ENCODE measurements at places on chromosomes 7 and 10.

GRCh38 chr7:37497576-37497975 is 48.9 kb upstream of the ELMO1 start:
- DNase-seq, result no peak

- DNase-seq, result no peak
These were observed 98.5 kb downstream of the CHN2 start for GRCh38 chr7:29292886-29293658.

DNA sequence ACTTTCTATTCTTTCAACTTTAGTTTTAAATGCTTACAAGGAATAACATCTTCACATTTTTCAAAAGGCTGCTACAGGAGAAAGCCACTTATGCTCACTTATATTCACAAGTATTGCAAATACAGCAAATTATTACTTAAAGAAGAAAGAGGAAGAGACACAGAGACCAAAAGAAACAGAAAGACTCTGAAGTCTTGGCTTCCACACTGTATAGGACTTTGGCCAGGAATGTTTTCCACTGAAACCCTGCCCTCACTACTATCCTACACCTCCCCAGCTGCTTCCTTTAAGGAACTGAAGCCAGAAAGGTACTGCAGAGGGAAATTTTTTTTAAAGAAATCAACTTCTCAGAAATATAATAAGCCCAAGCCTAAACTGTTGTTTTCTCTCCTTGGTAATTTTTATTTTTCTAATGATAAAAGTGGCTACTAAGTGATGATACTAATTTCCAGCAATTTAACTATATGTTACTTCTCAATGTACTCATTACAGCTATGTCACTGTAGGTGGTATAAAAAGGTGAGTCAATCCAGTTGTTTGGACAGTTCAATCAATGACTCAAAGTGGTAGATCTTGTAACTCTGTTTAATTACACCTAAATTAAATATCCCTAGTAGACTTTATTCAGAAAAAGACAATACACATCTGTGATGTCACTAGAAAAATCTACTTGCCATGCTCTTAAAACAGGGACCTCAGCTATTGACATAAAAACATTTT is 231.6 kb downstream of the GRM8 start:
- no peak for DNase-seq

- DNase-seq, result no peak
These were observed 95.6 kb downstream of the GPR26 start for GRCh38 chr10:123761666-123762230.

GRCh38 chr10:92081641-92082040 is 158.1 kb downstream of the BTAF1 start:
- DNase-seq, result no peak

GRCh38 chr7:30062587-30062986 is 34.4 kb downstream of the PLEKHA8 start:
- DNase-seq, result peak; percentile 32

- DNase-seq, result no peak
These were observed 543.2 kb downstream of the PTPRN2 start for GRCh38 chr7:158044482-158044823.

GRCh38 chr7:26688936-26689506 is 175.4 kb downstream of the SKAP2 start:
- DNase-seq, result no peak

DNA sequence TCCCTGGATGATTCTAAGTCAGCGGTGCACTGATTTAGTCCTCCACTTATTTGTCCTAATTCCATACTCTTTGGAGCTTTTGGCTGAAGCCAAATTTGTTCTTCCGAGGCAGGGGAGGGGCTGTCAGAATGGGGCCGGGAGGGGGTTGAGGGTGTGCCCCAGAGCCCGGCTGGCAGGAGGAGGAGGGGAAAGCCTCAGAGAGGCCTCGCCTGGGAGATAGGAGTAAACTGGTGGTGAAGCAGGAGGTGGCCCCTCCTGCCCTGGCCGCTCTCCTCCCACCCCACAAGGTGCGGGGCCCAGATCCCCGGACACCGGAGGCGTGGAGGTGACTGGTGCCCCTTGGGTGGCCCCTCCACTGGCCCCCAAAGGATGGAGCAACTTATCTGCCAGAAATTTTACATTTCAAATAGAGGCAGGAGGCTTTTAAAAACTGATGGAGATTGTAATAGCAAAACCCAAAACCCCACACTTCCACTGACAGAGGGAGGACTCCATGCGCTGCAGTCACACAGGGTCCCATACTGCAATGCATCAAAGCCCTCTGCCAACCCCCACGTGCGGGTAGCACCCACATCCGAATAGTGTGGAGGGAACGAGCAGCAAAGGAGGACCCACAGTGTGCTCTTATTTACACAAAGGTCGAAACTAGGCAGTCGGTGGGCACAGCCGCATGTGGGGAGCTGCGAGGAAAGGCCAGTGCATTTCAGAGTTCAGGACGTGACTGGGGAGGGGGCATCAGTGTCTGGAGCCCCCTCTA is 61.9 kb downstream of the CAMK2B start:
- DNase-seq, result no peak

- DNase-seq, result no peak
These were observed 99.8 kb downstream of the KCNMA1 start for GRCh38 chr10:77537720-77538373.

- no peak for DNase-seq
These were observed 126.3 kb upstream of the TCERG1L start for GRCh38 chr10:131437556-131438475.

- no peak for DNase-seq
These were observed 302.2 kb upstream of the ZMIZ1 start for GRCh38 chr10:78766603-78767002.

DNA sequence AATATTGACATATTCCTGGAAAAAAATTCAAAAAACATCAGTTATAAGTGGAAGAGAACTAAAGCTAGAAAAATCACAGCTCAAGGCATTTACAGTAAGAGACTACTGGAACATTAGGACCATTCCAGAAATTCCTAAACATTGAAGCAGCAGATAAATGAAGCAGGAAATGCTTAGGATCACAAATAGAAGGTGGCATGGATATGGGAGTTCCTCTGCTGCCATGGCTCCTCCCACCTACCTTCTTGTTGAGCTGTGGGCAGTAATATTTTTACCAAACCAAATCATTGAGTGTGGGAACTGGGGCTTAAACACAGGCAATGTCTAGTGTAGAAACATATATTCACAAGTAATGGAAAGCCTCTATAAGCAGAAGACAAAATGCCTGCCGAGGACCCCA is 292.8 kb downstream of the ANKRD7 start:
- DNase-seq, result no peak

GRCh38 chr10:122142641-122143237 is 128.4 kb upstream of the BTBD16 start:
- peak; percentile 3 for DNase-seq

- DNase-seq, result no peak
These were observed 46.7 kb downstream of the NKX6-2 start for GRCh38 chr10:132739225-132739613.

DNA sequence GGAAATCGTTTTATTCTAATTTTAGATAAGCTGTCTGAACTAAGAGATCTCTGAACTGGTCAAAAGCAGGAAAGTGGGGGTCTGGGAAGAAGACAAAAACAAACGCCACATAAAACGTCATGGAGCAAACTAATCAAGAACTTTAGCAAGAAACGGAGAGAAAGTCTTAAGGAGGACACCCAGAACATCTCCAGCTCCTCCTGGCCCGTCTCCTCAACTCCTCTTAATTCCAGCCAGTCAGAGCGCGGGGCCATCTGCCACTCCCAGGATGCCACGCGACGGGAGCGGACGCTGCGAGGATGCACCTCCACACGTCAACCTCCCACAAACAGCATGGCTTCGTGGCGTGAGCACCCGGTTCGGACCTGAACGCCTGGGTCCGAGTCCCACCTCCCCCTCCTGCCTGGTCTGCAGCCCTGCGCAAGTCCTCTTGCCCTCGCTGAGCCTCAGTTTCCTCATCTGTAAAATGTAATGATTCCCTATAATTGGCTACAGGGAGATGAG is 598 bp downstream of the MMS19 start:
- peak; percentile 66 for DNase-seq

- no peak for DNase-seq
These were observed 464 bp downstream of the KIAA1217 start for GRCh38 chr10:24209432-24209771.

GRCh38 chr10:102645388-102645740 is 1.1 kb downstream of the TRIM8 start:
- peak; percentile 6 for DNase-seq

GRCh38 chr7:155358948-155359712 is 61.5 kb downstream of the INSIG1 start:
- DNase-seq, result no peak

GRCh38 chr7:18396953-18397352 is 98.6 kb upstream of the HDAC9 start:
- DNase-seq, result no peak

- no peak for DNase-seq
These were observed 4.9 kb downstream of the TRIM8 start for GRCh38 chr10:102648889-102649796.

DNA sequence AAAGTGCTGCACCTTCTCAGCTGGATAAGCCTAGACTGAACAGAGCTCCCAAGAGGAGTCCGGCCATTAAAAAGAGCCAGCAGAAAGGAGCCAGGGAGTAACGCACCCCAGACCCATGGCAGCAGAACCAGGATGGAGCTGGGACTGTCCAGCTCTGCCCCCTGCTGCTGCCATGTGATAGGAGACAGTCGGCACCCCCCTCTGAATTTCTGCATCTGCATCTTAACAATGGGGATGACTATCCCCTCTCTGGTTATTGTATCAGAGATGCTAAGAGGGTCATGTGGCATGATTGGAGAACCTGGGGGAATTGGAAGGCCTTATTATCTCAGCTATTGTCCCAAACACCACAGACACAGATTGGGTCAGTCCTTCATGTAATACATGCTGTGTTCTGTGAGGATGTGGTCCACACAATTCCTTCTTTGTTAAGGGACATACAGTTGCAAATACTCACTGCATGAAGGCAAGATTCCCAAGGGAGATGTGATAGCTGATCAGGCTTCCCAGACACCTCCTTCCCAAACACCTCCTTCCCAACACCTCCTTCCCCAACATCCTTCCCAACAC is 29.3 kb downstream of the PLEKHS1 start:
- DNase-seq, result no peak

DNA sequence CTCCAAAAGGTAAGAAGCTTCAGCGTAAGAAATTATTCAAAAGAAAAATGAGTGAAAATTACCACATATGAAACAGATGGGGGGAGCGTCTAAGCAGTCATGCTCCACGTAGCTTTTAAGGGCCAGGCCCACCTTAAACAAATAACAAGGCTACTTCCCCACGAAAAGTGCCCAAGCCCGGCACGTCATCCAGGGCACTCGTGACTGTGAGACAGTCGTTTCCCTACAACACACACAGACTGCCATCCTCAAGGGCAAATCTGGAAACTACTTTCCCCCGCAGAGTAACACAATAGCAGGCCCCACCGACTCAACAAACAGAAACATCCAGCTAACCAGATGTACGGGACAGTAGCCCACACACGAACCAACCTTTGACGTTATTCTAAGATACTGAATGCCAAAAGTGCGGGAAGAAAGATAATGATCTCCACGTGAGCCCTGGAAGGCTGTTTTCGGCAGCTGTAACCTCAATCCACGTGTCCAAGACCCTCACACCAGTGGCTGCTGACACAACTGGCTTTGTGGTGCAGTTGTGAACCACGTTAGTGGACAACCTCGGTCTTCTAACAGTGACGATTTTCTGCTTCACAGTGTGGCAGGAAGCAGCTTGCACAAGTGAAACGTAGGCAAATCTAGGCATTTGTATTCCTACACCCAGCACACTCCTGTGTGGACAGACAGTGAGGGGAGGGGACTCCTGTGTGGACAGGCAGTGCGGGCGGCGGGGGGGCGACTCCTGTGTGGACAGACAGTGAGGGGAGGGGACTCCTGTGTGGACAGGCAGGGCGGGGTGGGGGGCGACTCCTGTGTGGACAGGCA is 251.7 kb downstream of the ZMYND11 start:
- DNase-seq, result no peak

DNA sequence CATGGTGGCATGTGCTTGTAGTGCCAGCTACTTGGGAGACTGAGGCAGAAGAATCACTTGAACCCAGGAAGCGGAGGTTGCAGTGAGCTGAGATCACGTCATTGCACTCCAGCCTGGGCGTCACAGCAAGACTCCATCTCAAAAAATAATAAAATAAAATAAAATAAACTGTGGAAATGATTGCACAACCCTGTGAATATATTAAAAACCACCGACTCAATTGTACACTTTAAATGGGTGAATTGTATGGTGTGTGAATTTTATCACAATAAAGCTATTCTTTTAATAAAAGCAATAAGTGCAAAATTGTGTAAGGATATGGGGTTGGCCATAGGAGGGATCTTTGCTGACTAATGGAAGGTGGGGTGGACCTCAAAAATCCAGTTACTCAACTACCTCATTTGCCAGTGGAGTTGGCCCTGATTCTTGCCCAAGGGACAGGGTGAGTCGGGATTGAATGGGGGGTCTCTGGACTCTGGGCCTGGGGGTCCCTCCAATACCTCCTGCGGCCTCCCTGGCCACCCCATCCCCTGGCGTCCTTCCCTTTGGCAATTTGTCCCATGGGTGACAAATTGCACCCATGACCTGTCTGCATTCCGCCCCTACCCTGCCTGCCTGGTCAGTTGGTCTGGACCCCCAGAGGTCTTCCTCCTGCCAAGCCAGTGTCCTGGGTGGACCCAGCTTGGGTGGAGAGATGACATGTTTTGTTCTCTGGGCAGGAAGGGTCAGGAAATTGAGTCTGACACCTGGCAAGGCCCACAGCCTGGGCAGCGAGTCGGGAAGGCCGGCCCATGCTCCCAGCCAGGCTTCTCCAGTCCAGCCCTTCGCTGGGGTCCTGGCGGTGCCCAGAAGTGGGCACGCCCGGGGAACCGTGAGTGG is 61.7 kb upstream of the ELN start:
- no peak for DNase-seq

DNA sequence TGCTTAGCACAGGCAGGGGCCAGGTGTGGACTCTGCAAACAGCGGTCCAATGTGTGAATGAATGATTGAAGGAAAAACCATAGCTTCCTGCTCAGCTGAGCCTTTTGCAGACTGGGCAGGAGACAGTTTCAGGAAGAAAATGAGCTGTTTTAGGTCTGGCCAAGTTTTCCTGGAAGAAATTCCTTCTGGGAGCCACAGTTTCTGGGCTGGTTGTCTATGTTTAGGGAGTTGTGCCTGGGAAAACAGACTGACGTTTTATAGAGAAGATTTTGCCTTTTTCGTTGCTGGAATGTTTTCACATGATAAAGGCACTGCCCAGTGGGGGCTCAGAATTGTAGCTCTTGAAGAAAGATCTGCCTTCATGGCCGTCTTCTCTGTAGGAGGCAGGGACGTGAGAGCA is 255.1 kb downstream of the CCSER2 start:
- no peak for DNase-seq

DNA sequence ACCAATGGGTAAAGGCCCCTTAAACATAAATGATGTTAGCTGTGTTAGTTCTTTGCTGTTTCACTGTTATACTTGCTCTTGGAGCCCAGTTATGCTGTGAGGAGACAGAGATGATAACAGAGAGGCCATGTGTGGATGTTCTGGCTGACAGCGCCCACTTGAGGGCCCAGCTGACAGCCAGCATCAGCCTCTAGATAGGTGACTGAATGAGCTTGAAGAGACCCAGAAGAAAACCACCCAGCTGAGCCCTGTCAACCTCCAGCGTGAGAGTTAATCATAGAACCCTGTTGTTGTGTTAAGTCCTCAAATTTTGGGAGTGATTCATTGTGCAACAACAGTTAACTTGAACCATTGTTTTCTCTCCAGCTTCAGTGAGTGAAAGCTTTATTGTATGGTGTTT is 91.7 kb downstream of the GLRX3 start:
- no peak for DNase-seq

GRCh38 chr10:78309536-78310237 is 276.0 kb downstream of the RPS24 start:
- DNase-seq, result no peak

- no peak for DNase-seq
These were observed 349.7 kb upstream of the NRP1 start for GRCh38 chr10:33684211-33684611.

GRCh38 chr7:19552576-19552975 is 156.3 kb downstream of the POLR1F start:
- DNase-seq, result no peak

Measured in NCI-H748 treated with DMSO at 0.1 percent for 48 hours (cell line).